ENCODE measurements at places on chromosomes 3 and 15. TPM values are rescaled to one million over a fixed set of nuclear protein-coding genes. Genes with fewer than 3 reads are reported as not detected.

DNA sequence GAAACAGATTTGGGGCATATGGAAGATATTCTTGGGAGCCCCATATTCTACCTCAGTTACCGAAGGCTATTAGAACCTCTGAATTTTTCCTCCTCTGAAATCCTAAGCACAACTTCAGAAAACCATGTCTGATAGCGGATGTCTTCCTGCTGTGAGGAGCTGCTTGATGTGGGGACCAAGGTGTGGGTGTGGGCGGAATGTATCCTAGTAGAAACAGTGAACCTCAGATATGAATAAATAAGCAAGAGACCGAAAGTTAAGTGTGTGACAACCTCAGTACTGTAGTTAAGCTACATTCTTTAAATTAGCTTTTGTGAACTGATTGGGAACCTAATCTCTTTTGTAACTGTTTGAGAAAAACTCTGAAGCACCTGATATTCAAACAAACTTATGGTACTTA, 46.9 kb downstream of the SENP2 start:
- H3K27ac ChIP-seq, result no peak overlapping the region
- H3K4me3 ChIP-seq, result no peak overlapping the region
- H3K27me3 ChIP-seq, result no peaks in the 10 kb centered on the region

DNA sequence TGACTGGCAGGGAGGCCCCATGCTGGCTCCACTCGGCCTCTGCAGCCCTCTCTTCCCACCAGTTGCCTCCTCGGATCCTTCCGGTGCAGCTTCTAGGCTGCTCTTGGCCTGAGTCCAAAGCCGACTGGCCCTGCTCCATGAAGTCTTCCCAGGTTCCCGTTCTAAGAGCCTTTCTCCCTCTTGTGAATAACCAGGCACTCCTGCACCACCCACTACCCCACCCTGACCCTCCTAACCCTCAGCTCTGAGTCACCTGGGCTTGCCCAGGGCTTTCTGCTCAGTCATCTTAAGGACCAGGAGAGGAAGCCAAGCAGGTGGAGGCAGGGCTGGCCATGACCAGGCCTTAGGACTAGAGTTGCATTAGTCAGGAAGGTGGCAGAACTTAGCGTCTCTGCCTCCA, 28.1 kb upstream of the CNBP start:
- peak; percentile 97 for DNase-seq
- peaks cover 19% of the 10 kb centered on the region for H3K4me1 ChIP-seq
- peak overlapping the region; percentile 80 for H3K27ac ChIP-seq
- H3K36me3 ChIP-seq, result no peaks in the 10 kb centered on the region

DNA sequence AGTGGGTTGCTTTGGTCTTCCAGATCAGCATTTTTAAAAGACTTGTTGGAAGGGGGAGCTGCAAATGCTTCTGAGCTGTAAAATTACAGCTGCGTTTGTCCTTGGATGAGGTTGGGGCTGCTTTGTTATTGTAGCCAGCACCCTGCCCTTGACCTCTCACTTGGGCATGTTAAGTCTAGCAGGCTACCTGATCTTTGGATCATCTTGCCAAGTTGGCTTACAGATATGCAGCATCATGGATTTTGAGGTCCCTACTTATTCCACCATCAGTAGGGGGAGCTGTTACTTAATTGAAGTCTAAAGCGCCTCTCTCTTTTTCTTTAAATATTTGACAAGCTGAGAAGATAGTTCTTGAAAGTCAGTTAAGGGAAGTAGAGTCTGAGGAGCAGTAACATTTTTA, 793.0 kb downstream of the MCTP2 start:
- H3K4me3 ChIP-seq, result no peak overlapping the region
- no peaks in the 10 kb centered on the region for H3K4me1 ChIP-seq
- no peaks in the 10 kb centered on the region for H3K36me3 ChIP-seq
- no peaks in the 10 kb centered on the region for H3K27me3 ChIP-seq
- DNase-seq, result no peak
- H3K27ac ChIP-seq, result no peak overlapping the region

- H3K27me3 ChIP-seq, result no peaks in the 10 kb centered on the region
- H3K27ac ChIP-seq, result no peak within 1 kb of the TSS
- H3K36me3 ChIP-seq, result no peaks in the 10 kb centered on the region
Observed at GRCh38 chr3:128492671-128493569, at the start of gene GATA2. Gene GATA2, minus strand, starts transcription at chr3:128493201. Its CDS starts 6,170 bp downstream, at chr3:128487031.

GRCh38 chr3:143170676-143171075, 51.1 kb downstream of the CHST2 start:
- DNase-seq, result no peak
- H3K27ac ChIP-seq, result no peak overlapping the region
- no peak overlapping the region for H3K4me3 ChIP-seq
- no peaks in the 10 kb centered on the region for H3K27me3 ChIP-seq
- no peaks in the 10 kb centered on the region for H3K36me3 ChIP-seq
- H3K4me1 ChIP-seq, result no peaks in the 10 kb centered on the region

DNA sequence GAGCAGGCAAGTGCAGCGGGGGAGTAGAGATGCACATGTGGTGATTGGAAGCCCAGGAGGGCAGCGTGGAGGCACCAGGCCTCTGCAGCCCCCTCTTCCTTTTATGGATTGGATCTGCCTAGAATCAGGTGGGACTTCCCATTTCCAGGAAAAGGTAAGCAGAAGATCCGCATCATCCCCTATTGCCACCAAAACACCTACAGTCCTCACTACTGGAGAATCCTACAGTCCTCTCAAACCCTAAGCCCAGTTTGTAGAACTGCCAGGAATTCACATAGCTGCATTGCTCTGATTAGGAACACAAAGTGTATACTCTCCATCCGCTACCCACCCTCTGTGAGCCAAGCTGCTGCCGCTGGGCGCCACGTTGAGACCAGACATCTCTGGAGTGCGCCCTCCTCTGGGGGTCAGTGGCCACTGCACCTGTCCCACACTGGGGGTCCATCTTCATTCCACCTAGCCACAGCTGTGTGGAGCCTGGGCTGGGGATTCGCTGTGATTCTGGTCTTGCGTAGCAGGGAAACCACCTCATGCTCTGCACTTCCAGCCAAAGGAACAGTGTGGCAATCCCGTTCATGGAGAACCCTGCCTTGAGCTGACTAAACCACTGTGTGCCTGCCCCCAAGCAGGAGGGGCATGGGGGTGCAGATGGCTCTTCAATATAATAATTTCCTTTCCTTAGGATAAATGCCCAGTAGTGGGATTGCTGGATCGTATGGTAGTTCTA, 88.9 kb upstream of the PTX3 start:
- no peaks in the 10 kb centered on the region for H3K36me3 ChIP-seq
- H3K4me3 ChIP-seq, result no peak overlapping the region
- no peaks in the 10 kb centered on the region for H3K27me3 ChIP-seq
- no peak overlapping the region for H3K27ac ChIP-seq

DNA sequence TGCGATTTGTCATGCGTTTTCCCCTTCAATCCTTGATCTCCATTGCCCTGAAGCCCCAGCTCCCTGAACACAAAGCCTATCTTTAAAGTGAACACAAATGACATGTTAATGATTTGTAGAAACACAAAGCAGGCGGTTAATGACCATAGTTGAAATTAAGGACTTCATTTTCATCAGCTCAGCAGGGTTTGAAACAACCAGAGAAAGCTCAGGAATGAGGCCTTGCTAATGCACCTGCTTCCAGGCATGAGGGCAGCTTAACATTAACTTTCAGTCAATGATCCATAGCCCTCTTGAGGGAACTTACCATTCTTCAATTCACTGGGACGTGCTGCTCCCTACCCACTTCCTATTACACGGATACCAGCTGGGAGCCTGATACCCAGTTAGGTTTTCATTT, 427.2 kb upstream of the CBLB start:
- H3K27ac ChIP-seq, result no peak overlapping the region
- H3K4me3 ChIP-seq, result no peak overlapping the region
- DNase-seq, result no peak
- H3K4me1 ChIP-seq, result no peaks in the 10 kb centered on the region
- no peaks in the 10 kb centered on the region for H3K36me3 ChIP-seq
- H3K27me3 ChIP-seq, result no peaks in the 10 kb centered on the region

- no peak overlapping the region for H3K27ac ChIP-seq
- H3K36me3 ChIP-seq, result no peaks in the 10 kb centered on the region
- no peak overlapping the region for H3K4me3 ChIP-seq
- DNase-seq, result no peak
Observed at GRCh38 chr3:166123088-166123487, 285.9 kb upstream of the BCHE start.

GRCh38 chr3:115831864-115832263, 208.6 kb downstream of the GAP43 start:
- H3K27me3 ChIP-seq, result no peaks in the 10 kb centered on the region
- H3K4me3 ChIP-seq, result no peak overlapping the region
- no peak for DNase-seq
- no peaks in the 10 kb centered on the region for H3K4me1 ChIP-seq
- no peaks in the 10 kb centered on the region for H3K36me3 ChIP-seq
- H3K27ac ChIP-seq, result no peak overlapping the region

The GPR149 gene
- total RNA-seq, result not detected

The OR5K4 gene
- total RNA-seq, result not detected

The GP5 gene
- 0.05 TPM for total RNA-seq

The SERINC4 gene
- total RNA-seq, result not detected

The OR4F15 gene
- total RNA-seq, result not detected
